ENCODE measurements at places on chromosomes 4 and X.

DNA sequence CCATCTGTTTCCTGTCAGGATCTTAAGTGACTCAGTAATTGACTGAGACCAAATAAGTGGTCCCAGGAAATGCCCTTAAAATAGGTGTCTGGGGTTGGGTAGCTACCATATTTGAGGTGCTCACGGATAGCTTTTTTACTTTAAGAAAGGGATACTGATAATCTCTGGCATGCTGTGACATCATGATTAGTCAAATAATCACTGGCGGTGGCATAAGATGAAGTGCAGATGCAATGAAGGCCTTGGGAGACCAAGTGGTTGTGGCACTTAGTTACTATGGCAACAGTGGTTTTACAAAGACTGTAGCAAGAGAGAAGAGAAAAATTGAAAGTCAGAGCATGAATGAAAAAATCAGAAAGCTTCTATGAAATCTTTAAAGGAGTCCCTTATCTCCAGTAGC, 114.5 kb upstream of the SLIT2 start:
- DNase-seq: peak; percentile 26

- no peak for DNase-seq
These were observed 457.9 kb downstream of the FAT4 start for GRCh38 chr4:125772680-125773079.

DNA sequence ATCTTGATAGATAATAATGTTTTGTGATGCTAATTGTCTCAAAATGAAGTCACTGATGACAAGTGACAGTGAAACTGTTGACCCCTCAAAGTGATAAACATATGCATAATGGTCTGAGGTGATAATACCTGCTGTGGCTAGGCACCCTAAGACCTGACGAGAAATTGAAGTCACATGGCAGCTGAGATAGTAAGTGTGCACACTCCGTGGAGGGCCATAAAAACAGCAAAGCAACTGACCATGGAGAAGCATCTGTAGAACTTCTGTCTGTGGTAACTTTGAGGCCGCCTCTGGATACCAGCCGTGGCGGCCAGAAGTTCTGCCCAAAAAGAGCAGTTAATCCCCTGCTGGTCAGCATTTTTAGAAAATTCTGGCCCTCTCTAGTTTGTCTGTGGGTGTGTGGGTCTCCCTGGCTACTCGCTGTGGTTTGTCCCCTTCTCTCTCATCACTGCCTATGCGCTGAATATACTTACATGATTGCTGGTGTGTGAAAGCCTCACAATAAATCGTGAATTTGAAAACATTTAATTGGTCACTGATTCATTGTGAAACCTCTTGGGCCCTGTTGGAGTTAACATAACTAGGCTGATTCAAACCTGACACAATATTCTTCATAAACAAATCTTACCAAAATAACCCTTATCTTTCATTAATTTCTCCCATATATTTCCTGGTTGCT, 50.6 kb downstream of the CCDC149 start:
- DNase-seq: no peak

DNA sequence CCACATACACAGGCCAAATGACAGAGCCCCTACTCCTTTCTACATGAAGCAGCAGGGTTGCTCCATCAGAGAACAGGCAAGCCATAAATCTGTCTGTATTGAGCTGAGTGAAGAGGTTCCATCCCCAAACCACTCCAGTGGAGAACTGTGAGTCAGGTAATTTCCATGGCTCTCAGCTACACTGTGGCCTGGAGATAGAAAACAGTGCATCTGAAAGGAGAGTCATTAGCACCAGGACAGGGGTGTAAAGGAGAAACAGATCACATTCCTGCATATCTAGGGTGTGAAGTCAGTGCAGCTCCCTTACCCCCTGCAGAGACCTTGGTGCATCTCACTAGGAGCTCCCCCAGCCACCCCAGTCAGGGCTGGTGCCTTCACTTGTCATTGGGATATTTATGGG, 314.7 kb downstream of the CHIC1 start:
- DNase-seq: no peak

GRCh38 chrX:103628386-103629317, at the start of gene TCEAL1:
TCEAL1 (plus strand) TSS chrX:103628975; CDS start chrX:103629917, 942 bp downstream.
- DNase-seq: no peak

DNA sequence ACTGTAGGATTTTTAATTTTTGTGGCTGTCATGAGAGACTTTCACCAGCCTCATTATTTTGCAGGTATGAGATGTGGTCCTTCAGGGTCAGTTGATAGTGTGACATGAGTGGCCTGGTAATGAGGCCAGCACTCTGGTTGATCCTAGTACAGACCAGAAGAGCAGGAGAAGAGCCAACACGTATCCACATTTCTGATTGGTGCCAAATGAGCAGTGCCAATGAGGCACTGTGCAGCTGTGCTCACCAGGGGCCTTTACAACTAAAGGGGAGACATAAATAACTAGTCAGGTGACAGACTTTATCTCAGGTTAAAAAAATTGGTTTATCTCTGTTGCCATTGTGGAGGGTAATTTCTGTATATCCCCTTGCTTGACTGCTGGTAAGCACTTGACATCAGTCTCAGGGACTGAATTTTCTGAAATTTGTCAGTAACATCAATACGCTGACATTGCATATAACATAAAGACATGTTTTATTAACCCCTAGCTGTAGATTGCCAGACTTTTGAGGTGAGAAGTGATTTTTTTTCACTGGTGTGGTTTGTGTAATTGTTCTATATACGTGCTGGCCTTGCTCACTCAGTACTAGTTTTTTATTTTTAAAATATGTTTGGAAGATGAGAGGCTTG, 101.2 kb downstream of the AFF1 start:
- DNase-seq: no peak

DNA sequence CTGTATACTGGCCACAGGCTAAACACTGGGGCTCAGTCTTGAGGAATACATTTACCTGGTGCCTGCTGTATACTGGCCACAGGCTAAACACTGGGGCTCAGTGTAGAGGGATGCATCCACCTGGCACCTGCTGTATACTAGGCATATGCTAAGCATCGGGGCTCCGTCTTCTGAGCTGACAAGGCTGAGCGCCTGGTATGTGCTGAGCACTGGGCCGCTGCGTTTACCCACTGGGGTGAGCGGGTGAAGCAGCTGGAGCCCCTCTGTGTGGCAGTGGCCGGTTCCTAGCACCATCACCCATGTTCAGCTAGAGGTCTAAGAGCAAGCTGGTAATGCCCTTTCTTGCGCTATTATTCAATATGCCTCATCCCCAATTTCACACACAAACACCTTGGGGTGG, 93.4 kb downstream of the ADRA2C start:
- no peak for DNase-seq

GRCh38 chrX:97397371-97397770, 513.7 kb downstream of the RPA4 start:
- DNase-seq: no peak

DNA sequence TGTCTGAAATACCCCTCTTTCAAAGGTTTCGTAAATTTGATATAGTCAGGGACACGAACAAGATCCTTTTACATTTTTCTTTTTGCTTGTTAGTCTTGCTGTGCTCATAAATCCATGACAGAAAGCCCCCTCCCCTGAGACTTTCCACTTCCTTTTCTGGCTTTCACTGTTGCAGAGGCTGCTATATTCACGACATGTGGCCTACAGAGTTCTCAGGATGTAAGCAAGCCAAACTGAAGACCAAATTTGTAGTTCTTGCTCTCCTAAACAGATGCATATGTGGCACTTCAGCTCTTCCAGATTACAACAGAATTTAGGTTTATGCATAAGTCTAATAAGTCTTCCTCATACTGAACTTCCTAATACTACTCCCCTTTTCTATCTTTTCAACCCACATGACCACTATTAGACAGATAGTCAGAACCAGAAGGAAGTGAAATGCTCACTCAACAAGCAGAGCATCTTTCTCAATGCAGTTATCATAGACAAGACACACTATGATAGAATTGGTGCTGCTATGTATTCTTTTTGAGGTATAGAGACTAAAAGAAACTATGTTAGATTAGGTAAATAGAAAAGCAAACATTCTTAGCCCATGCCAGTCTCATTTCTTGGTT, 15.0 kb downstream of the BTK start:
- no peak for DNase-seq

GRCh38 chrX:106903291-106903824, at the start of gene RIPPLY1:
RIPPLY1 (minus strand) TSS chrX:106903341; CDS start chrX:106903287, 54 bp downstream.
- no peak for DNase-seq

DNA sequence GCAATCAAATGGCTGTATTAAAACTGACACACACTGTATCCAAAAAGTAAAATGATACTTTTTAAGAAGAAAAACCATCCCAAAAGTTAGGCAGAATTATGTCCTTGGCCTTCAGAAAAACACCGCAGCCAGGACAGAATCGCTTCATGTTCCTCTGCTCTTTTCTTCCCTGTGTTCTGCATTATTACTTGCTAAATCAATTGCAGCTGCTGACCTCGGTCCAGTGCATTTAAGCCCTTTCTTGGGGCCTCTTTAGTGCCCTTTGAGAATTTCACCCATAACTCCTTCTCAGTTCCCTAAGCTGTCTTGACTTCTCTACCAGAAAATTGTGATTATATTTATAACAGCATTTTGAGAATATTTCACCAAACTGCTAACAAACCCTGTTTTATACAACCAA, 696.9 kb downstream of the PCDH7 start:
- no peak for DNase-seq

- DNase-seq: no peak
These were observed 290.8 kb upstream of the GIMD1 start for GRCh38 chr4:106659371-106659770.

GRCh38 chr4:83318666-83319065, 16.0 kb downstream of the HPSE start:
- no peak for DNase-seq

- no peak for DNase-seq
These were observed 8.0 kb downstream of the IBSP start for GRCh38 chr4:87807402-87807801.

DNA sequence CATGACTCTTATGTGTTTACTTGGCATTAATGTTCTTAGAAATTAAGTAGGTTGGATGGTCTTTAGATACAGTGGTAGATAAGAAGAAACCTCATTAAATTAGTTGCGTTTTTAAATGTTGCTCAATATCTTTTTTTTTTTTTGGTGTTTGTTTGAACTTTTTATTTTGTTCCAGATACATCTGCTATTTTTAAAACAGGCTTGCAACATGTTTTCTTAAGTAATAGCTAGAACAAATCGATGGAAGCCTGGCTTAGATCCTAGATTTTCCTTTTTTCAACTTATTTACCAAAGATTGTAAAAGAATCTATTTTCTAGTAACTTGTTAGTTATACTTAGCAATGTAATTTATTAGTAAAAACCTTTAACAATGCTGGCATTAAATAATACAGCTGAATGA, 9.3 kb downstream of the CNKSR2 start:
- no peak for DNase-seq

GRCh38 chr4:54333657-54334056, 104.6 kb downstream of the PDGFRA start:
- DNase-seq: no peak

DNA sequence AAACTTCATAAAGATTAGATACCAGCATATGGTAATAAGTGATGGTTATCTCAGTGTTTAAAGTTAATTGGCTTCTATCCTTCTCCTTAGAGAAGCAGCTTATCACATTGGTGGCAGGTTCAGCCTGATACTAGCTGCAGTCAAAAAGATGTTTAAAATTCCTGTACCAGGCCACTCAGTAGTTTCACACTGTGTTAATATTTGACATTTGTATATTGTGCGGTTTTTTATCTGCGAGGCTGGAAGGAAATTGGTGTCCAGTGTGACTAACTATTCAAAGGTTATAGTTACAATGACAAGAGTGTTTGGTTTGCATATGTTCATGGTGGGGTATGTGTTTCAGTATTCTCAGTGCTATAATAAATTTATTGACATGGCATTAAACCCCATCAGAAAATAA, 27.5 kb upstream of the TBC1D8B start:
- no peak for DNase-seq

DNA sequence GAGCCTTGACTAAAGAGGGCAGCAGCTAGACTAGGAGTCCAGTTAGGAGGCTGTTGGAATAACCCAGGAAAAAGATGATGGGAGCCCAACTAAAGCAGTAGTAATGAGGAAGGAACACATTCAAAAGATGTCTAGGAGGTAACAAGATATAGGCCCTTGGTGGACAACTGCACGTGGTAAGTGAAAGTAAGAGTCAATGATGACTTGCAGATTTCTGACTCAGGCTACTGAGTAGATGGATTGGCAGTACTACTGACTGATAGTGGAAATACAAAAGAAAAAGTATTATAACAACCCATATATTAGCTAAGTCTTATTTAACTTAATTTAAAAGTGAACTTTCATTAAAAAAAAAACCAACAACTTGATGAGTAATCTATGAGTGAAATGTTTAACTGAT, 74.0 kb downstream of the PAK3 start:
- no peak for DNase-seq

DNA sequence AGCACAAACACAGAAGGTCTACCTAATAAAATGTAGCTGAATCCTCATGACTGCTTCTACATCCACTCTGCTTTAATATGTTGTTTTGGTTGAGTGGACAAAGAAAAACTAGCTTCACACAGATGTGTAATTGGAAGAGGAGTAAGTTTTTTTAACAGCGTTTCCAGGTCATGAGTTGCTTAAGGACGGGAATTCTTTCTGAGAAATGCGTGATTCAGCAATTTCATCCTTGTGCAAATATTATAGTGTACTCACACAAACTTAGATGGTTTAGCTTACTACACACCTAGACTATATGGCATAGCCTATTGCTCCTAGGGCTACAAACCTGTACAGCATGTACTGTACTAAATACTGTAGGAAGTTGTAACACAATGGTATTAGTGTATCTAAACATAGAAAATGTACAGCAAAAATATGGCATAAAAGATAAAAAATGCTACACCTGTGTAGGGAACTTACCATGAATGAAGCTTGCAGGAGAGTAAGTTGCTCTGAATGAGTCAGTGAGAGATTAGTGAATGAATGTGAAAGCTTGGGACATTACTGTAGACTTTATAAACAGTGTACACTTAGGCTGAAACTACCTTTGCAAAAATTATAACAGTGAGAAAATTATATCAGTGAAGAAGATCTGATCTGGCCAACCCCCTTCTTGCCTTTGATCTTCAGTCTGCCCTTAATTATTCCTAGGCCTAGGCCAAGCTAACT, 70.8 kb upstream of the IL15 start:
- no peak for DNase-seq

GRCh38 chr4:128320656-128321055, 33.0 kb upstream of the PGRMC2 start:
- no peak for DNase-seq

GRCh38 chr4:106303548-106304281, 12.3 kb downstream of the TBCK start:
- DNase-seq: no peak

DNA sequence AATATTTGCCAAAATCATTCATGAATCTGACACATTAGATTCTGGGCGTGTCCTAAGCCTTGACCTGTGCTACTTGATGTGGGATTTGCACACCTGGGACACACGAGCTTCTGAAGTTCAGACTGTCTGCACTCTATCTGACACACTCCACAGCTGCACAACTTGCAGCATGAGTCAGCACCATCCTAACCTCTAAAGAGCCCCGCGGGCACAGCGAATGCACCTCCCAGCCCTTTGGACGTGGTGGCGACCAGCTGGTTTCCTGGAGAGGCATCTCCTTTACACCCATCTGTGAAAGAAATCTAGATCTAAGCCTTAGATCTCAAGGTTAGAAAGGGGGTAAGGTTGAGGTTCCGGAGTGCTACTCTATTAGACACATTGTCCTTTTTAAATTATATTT, 69.2 kb downstream of the SORBS2 start:
- no peak for DNase-seq

Data from AG04449 (cell line).